Anterior cingulate cortex (tissue), 58 donors: ENCODE measurements at places on chromosomes 2 and 18.

GRCh38 chr2:144703852-144704708 is 184.2 kb upstream of the ZEB2 start:
- no peak for DNase-seq

GRCh38 chr18:80232030-80232429 is 15.3 kb downstream of the PARD6G start:
- no peak for DNase-seq

- DNase-seq, result peak; percentile 22
Measured at GRCh38 chr2:41768310-41768709, 279.5 kb upstream of the PKDCC start.

DNA sequence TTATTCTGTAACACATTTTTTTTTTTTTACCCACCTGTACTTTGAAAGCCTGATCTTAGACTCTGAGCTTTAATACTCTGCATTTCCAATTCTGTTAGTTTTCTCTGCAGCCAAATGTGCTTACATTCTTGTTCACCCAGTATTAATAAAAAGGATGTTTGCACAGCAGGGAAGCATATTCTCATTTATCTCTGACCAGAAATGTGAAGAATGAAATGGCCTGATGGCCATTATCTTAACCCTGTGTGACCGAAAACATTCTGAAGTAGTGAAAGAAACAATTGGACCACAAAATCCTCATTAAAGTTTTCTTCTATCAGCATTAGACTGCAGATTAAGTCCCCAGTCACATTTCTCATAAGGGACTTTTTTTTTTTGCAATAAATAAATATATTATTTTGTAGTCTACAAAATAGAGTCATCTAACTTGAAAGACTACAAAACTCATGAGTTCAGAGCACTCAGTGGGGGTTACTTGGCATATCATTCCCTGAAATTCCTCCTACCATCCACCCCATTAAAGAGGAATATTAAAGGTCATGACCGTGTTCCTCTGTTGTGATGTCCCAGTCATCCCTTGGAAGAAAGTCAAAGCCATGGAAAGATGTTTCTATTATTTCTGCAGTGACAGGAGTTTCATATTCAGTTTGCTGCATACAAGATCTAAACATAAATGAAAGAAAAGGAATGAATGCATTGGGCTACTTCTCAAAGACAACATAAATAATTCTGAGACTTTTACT is 364.4 kb downstream of the RND3 start:
- no peak for DNase-seq

GRCh38 chr2:43898134-43898837 is 59.5 kb downstream of the ABCG8 start:
- no peak for DNase-seq

DNA sequence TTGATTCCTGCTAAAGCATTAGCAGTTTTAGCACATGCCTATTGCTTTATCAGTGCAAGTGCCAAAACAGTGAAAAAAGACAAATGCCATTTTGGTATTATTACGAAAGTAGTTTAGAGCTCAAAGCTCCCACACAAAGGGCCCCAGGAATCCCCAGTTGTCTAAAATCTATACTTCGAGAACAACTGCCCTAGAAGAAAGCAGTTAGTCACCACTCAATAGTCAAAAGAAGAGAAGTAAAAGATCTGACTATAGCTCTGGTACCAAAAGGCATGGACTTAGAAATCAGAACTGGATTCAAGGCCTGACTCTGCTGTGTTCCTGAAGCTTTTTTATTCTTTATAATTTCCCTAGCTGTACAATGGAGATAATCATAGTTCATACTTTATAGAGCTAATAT is 21.8 kb downstream of the SCN3A start:
- no peak for DNase-seq

DNA sequence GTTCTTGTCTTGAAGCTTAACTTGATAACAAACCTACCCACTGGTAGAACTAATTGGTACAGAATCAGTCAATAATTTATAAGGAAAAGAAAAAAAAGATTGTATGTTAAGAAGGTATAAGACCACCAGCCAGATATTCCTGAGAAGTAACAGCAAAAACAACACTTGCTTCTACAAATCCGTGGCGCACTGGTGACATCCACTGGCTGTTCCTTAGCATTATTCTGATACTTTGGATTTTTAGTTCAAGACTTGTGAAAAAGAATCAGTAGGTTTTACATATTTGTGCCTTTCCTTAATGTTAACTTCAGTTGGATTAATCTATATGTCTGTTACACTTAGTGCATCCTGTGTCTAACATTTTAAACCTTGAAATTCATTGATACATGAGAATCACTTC is 141.8 kb downstream of the GRB14 start:
- DNase-seq, result peak; percentile 23

GRCh38 chr18:27899893-27900292 is 277.0 kb downstream of the CDH2 start:
- no peak for DNase-seq

- DNase-seq, result peak; percentile 21
Measured at GRCh38 chr2:45691171-45691999, 39.9 kb downstream of the PRKCE start.

DNA sequence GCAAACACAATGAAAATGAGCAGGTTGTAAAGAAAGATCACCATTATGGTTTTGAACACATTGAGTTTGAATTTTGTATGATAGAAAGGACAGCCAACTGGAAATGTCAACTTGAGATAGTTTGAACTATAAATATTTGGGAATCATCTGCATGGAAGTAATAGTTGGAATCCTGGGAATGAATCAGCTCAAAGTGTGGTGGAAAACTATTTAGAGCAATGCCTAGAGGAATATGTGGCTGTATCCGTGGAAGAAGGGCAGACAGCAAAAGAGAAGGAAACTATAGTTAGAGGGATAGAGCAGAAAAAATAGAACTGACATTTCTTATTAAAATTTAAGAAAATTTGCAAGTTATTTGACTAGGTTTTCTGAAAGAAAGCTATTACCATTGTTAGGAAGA is 112.5 kb upstream of the OTX1 start:
- no peak for DNase-seq

DNA sequence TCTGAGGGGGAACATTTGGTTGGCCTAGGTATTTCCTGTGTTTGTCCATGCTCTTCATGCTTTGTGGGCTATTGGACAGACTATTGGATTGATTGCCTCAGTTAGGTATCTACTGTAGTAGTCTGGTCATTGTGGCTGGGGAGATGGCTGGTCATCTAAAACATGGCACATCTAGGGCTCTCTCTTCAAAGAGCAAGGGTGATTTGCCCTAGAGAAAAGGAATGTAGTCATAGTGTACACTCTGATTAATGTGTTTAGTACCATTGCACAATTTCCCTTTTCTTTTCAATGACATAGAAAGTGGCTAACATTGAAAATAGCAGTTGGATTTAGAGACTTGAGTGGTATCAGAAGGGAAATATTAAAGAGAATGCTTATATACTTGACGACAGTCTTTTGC is 114.3 kb downstream of the LCLAT1 start:
- DNase-seq, result no peak

DNA sequence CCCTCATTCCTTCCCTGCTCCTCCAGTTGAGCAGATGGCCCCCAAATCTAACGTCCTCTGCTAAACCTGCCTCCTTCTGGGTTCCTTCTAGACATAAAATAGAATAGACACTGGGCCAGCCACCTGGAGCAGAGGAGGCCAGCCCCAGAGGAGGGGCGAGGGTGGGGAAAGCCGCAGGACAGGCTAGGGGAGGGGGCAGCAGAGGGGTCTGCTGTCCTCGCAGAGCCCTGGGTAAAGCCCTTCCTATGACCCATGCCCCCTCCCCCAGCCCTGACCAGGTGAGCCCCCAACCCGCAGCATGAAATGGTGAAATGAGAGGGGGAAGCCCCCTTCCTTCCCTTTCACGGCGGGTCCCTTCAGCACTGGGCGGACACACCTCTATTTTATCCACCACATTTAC is 7.8 kb downstream of the MFSD2B start:
- no peak for DNase-seq

- no peak for DNase-seq
Measured at GRCh38 chr18:77223221-77223639, 26.4 kb upstream of the GALR1 start.

DNA sequence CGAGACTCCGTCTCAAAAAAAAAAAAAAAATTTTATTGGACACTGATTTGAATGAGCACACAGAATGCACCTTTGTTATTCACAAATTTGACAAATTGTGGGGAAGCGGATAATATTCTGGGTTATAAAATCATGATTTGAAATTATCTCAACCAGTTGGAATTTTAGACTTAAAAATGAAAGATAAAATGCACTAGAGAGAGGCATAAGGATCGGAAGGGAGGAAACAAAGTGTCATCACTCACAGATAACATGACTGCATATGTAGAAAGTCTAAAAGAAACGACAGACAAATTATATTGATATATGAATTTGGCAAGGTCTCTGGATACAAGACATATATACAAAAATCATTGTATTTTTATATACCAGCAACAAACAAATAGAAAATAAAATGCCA is 70.6 kb downstream of the CD28 start:
- DNase-seq, result no peak

GRCh38 chr2:20521682-20522189 is 74.9 kb downstream of the RHOB start:
- DNase-seq, result no peak

GRCh38 chr18:10590412-10590811 is 64.6 kb downstream of the NAPG start:
- no peak for DNase-seq

DNA sequence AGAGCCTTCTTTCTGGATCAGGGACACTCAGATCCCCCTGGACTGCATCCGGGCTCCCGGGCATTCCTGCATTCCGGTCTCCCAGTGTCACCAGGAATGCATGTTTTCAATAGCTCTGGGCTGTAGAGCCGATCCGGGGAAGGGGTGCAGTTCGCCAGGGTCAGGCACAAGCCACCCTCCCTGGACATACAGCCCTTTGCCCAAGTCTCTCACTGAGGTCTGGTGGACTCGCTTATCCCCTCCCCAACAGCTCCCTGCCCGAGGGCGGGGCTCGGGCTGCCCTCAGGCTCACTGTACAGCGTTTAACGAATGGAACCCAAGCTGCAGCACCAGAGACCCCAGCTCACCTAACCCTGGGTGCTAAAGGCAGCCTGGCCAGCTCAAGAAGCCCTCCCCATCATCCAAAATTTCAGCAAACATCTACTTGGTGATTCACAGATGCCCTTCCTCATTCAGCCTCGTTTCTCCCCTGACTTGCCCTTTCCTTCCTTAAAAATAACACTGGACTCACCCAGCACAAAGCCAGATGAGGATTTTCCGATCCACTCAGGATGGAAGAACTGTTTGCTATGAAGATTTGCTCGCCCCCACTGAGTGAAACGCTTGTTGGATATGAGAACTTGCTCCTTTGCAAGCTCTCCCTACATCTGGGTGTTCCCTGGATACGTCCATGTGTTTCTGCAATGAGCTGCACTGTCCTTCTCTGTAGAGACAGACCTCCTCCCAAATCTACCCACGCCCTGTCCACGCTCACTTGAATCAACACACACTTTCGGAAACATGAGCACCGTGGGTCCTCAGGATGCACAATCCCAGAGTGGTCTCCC is 58.1 kb downstream of the PXDN start:
- DNase-seq, result no peak
